ENCODE measurements at places on chromosomes 7 and 10.

DNA sequence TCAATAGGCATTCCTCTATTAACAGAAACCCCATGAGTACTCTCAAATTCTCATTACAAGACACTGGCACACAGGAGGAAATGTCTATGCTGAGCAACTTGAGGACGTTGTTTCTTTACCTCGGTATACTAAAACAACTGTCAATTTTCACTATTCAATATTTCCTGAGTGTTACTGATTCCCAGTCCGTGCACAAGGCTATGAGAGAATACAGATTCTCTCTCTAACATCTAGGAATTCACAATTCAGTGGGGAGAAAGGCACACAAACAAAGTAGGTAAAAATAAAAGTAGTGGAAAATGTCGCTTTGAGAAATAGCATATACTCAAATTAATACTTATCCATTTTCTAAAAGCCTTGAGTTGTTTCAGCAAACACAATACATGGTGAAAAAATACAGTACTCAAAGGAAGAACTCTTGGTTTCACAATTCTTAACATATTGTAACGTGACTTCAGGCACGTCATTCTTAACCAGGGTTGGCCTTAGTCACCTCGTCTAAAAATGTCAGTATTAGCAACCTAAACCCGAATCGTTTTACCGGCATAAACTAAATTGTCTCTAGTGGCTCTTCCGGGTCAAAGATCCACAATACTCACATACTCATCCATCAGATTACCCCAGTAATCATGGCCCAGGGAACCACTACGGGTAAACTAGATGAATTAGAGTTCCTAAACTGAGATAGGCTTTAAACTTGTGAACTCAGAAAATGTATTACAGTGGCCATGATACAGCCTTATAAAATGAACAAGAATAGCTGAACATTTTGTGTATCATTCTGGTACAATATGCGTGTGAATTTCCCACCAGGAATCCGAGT lies 1.5 kb downstream of the IPMK start:
- H3K4me1 ChIP-seq = peaks cover 42% of the 10 kb centered on the region
- DNase-seq = no peak
- peak overlapping the region; percentile 96 for H3K27ac ChIP-seq
- no peaks in the 10 kb centered on the region for H3K27me3 ChIP-seq
- H3K36me3 ChIP-seq = peaks cover 19% of the 10 kb centered on the region

GRCh38 chr7:137576481-137576880 lies 232.9 kb upstream of the PTN start:
- DNase-seq = no peak
- no peak overlapping the region for H3K4me3 ChIP-seq
- no peaks in the 10 kb centered on the region for H3K36me3 ChIP-seq
- no peaks in the 10 kb centered on the region for H3K4me1 ChIP-seq
- peaks cover 3% of the 10 kb centered on the region for H3K27me3 ChIP-seq

- peaks cover 6% of the 10 kb centered on the region for H3K27me3 ChIP-seq
- DNase-seq = no peak
- peak overlapping the region; percentile 11 for H3K27ac ChIP-seq
- H3K36me3 ChIP-seq = no peaks in the 10 kb centered on the region
These were observed 18.7 kb upstream of the ARID5B start for GRCh38 chr10:61882621-61883370.

- H3K36me3 ChIP-seq = peaks cover 10% of the 10 kb centered on the region
- H3K4me1 ChIP-seq = peaks cover 10% of the 10 kb centered on the region
- no peak for DNase-seq
- H3K4me3 ChIP-seq = no peak overlapping the region
These were observed 43.9 kb upstream of the ARHGAP12 start for GRCh38 chr10:31972519-31973041.

- H3K27ac ChIP-seq = no peak overlapping the region
- H3K4me3 ChIP-seq = no peak overlapping the region
- no peaks in the 10 kb centered on the region for H3K36me3 ChIP-seq
- no peak for DNase-seq
- H3K4me1 ChIP-seq = peaks cover 5% of the 10 kb centered on the region
These were observed 136.8 kb downstream of the PTN start for GRCh38 chr7:137206770-137207169.

- peak overlapping the region; percentile 92 for H3K4me3 ChIP-seq
- H3K27ac ChIP-seq = no peak overlapping the region
- H3K27me3 ChIP-seq = peaks cover 30% of the 10 kb centered on the region
- peak; percentile 52 for DNase-seq
- peaks cover 20% of the 10 kb centered on the region for H3K36me3 ChIP-seq
These were observed 23.6 kb downstream of the ZNF783 start for GRCh38 chr7:149285603-149286002.

- H3K4me1 ChIP-seq = peaks cover 6% of the 10 kb centered on the region
- H3K27me3 ChIP-seq = peaks cover 18% of the 10 kb centered on the region
- H3K27ac ChIP-seq = no peak overlapping the region
- peaks cover 21% of the 10 kb centered on the region for H3K36me3 ChIP-seq
These were observed 34.9 kb upstream of the UTF1 start for GRCh38 chr10:133195096-133195495.

- peak overlapping the region; percentile 36 for H3K27ac ChIP-seq
- peaks cover 49% of the 10 kb centered on the region for H3K4me1 ChIP-seq
- no peak overlapping the region for H3K4me3 ChIP-seq
- H3K36me3 ChIP-seq = no peaks in the 10 kb centered on the region
- DNase-seq = no peak
- peaks cover 9% of the 10 kb centered on the region for H3K27me3 ChIP-seq
These were observed 335.4 kb upstream of the MGMT start for GRCh38 chr10:129131457-129132132.

- H3K27me3 ChIP-seq = peaks cover 46% of the 10 kb centered on the region
- H3K27ac ChIP-seq = no peak overlapping the region
- H3K4me1 ChIP-seq = peaks cover 35% of the 10 kb centered on the region
- H3K36me3 ChIP-seq = no peaks in the 10 kb centered on the region
- peak; percentile 40 for DNase-seq
These were observed 3.1 kb downstream of the FZD1 start for GRCh38 chr7:91267171-91267955.

GRCh38 chr7:100891568-100892247 lies 2.2 kb upstream of the UFSP1 start:
- peaks cover 62% of the 10 kb centered on the region for H3K4me1 ChIP-seq
- H3K4me3 ChIP-seq = peak overlapping the region; percentile 90
- peaks cover 19% of the 10 kb centered on the region for H3K36me3 ChIP-seq

DNA sequence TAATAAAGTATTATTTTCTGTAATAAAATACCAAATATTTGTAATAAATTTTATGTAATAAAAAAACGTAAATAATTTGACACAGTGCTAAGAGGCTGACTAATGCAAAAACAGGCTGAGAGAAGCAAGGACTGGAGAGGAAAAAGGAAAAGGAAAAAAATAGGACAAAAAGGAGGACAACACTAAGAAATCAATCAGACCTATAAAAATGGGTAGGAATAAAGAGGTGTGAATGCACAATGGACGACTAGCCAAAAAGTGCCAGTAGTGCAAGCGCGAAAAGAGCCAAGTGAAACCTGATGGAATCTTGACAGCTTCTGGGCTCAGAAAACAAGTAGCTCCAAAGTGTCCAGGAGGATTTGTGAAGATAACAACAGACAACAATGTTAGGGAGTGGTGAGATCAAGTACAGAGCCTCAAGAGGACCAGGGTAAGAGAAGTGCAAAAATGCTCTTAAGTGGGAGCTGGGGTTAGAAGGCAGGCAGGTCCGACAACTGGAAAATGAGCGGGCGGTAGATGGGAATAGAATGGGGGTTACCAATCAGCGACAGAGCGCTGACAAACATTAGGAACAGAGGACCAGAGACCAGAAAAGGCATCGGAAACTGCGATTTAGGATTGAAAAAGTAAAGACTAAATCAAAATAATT lies 1.2 kb downstream of the BRAF start:
- H3K27ac ChIP-seq = no peak overlapping the region
- H3K4me1 ChIP-seq = no peaks in the 10 kb centered on the region

GRCh38 chr10:11901833-11902475 lies 78.8 kb downstream of the PROSER2 start:
- no peaks in the 10 kb centered on the region for H3K36me3 ChIP-seq
- peaks cover 28% of the 10 kb centered on the region for H3K4me1 ChIP-seq
- peaks cover 9% of the 10 kb centered on the region for H3K27me3 ChIP-seq
- no peak overlapping the region for H3K4me3 ChIP-seq
- DNase-seq = no peak

GRCh38 chr10:1448252-1448930 lies 288.9 kb downstream of the ADARB2 start:
- H3K4me1 ChIP-seq = peaks cover 8% of the 10 kb centered on the region
- no peak overlapping the region for H3K4me3 ChIP-seq
- no peak overlapping the region for H3K27ac ChIP-seq
- no peak for DNase-seq
- no peaks in the 10 kb centered on the region for H3K36me3 ChIP-seq

DNA sequence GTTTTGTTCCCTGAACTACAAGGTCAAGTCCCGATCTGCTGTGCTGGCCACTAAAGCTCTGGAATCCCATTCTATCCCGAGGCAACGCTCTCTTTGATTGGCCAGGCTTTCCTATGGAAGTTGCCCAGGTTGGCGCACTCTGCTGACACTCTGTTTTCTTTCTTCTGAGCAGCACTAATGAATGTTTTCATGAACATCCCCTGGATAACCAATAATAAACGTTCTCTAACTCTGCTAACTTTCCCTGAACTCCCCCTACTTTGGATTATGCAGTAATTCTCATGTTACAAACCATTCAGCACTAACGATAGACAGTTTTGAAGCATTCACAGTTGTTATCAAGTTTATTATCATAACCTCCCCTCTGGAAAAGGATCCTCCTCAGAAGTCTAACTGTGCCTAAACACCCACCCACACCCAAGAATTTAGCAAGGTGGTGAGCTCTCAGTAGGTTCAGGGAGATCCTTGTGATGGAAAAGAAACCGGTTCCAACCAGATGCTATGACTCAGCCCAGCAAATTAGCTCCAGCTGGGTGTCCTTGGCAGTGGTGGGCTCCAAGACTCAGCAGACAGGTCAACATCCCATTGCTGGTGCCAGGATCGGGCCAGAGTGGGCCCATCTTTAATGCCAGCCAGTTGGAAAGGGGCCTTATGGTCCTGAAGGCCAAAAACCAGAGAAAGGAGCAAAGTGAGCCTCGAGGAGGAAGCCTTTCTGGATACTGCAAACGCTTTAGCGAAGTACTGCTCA lies 68.4 kb downstream of the CREB3L2 start:
- no peak for DNase-seq
- no peaks in the 10 kb centered on the region for H3K27me3 ChIP-seq
- peak overlapping the region; percentile 95 for H3K27ac ChIP-seq
- H3K4me3 ChIP-seq = no peak overlapping the region
- peaks cover 65% of the 10 kb centered on the region for H3K4me1 ChIP-seq

- DNase-seq = no peak
- H3K27ac ChIP-seq = no peak overlapping the region
- peaks cover 43% of the 10 kb centered on the region for H3K4me1 ChIP-seq
- H3K27me3 ChIP-seq = peaks cover 34% of the 10 kb centered on the region
- H3K4me3 ChIP-seq = peak overlapping the region; percentile 85
- H3K36me3 ChIP-seq = peaks cover 5% of the 10 kb centered on the region
These were observed 1.6 kb upstream of the PPP2R2D start for GRCh38 chr10:131899116-131899690.

DNA sequence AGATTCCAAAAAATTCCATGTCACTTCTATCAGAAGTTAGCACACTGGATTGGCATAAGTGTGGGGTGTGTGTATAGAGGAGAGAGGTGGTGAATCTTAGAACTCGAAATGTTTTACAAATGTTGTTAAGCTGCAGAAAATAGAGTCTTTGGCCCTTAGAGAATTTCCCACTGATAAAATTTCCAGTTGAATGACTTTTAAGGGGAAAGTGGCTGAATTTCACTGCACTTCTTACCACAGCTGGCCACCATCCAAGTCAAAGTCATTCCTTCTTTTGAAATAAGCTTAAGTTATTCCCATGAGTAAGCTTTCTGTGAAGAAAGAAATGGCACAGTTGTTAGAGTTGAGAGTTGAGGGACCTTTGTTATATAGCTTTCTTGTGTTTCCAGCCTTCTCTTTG lies 13.9 kb downstream of the VCL start:
- H3K4me3 ChIP-seq = no peak overlapping the region
- peaks cover 10% of the 10 kb centered on the region for H3K4me1 ChIP-seq
- H3K36me3 ChIP-seq = peaks cover 32% of the 10 kb centered on the region

- H3K4me1 ChIP-seq = peaks cover 88% of the 10 kb centered on the region
- DNase-seq = no peak
- peak overlapping the region; percentile 89 for H3K4me3 ChIP-seq
- H3K27ac ChIP-seq = no peak overlapping the region
These were observed 2.5 kb downstream of the SH3PXD2A start for GRCh38 chr10:103852856-103853255.

GRCh38 chr7:100642534-100642907 lies 1.2 kb upstream of the TFR2 start:
- H3K27me3 ChIP-seq = peaks cover 30% of the 10 kb centered on the region
- H3K27ac ChIP-seq = no peak overlapping the region
- peaks cover 32% of the 10 kb centered on the region for H3K4me1 ChIP-seq
- no peak overlapping the region for H3K4me3 ChIP-seq
- H3K36me3 ChIP-seq = no peaks in the 10 kb centered on the region
- DNase-seq = peak; percentile 27

DNA sequence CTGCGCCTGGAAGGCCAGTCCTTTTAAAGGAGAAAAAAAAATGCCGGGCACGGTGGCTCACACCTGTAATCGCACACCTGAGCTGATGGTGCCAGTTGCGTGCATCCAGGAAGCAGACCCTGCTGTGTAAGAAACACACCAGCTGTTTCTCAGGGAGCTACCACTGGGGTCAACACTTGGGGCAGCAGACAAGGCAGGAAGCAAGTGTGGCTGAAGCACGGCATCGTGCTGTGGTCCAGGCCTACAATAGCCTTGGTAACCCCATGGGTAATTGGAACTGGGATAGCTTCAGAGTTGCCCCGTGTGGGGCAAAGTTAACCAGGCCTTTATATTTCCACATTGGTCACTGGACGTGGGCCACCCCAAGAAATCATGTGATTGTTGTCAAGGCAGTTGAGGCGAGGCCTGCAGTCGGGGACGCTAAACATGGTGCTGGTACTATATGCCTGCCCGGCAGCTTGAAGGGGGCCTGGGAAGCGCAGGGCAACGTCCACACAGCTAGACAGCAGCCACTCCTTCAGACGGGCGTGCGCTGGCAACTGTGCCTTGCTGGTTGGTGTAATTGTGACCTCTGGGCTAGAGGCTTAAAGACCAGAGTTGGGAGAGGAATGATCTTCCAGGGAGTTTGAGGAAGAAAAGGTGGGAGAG lies 2.5 kb upstream of the TACR2 start:
- no peak for DNase-seq
- H3K4me1 ChIP-seq = peaks cover 32% of the 10 kb centered on the region
- no peaks in the 10 kb centered on the region for H3K36me3 ChIP-seq
- no peak overlapping the region for H3K4me3 ChIP-seq
- H3K27me3 ChIP-seq = peaks cover 12% of the 10 kb centered on the region

GRCh38 chr7:42407833-42408232 lies 170.8 kb upstream of the GLI3 start:
- no peak overlapping the region for H3K4me3 ChIP-seq
- peaks cover 12% of the 10 kb centered on the region for H3K27me3 ChIP-seq
- H3K27ac ChIP-seq = peak overlapping the region; percentile 41
- H3K36me3 ChIP-seq = no peaks in the 10 kb centered on the region

- no peak overlapping the region for H3K27ac ChIP-seq
- no peaks in the 10 kb centered on the region for H3K27me3 ChIP-seq
- H3K4me3 ChIP-seq = no peak overlapping the region
- H3K4me1 ChIP-seq = peaks cover 4% of the 10 kb centered on the region
These were observed 48.5 kb upstream of the FOXL3 start for GRCh38 chr7:241513-241912.
